Activated CD4-positive, alpha-beta T cell treated with anti-CD3 and anti-CD28 coated beads for 48 hours (primary cell): ENCODE measurements at places on chromosomes 1 and 21.

DNA sequence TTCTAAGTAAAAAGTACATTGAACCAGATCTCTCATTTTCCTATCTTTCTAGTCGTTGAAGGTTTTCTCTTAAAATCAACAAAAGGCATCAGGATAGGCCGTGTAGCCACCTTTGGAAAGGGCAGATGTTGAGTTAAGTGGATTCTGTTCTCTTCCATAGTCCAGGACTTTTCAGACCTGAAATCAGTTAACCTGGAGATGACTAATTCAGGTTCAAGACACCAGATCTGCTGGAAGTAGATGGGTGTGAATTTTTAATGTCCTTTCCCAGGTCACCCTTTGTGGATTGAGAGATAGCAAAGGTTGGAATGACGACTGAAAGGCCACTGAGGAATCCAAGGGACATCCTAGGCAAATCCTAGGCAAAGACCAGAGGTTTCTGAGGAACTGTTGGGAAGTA is 172.8 kb downstream of the DHRS3 start:
- DNase-seq = no peak

DNA sequence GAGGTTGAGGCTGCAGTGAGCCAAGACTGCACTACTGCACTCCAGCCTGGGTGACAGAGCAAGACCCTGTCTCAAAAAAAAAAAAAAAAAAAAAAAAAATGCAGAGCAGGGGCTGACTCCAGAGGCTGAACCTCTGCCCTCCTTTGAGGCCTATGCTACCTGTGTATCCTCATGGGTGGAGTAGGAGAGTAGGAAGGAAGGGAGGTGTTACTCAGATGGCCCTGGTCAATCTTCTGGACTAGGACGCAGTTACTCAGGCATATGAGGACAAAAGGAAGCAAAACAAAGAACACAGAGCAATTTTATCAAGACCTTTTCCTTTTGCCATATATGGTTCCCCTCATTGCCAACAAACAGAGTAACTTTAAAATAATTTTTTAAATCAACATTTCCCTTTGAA is 35.2 kb downstream of the TGFBR3 start:
- no peak for DNase-seq

DNA sequence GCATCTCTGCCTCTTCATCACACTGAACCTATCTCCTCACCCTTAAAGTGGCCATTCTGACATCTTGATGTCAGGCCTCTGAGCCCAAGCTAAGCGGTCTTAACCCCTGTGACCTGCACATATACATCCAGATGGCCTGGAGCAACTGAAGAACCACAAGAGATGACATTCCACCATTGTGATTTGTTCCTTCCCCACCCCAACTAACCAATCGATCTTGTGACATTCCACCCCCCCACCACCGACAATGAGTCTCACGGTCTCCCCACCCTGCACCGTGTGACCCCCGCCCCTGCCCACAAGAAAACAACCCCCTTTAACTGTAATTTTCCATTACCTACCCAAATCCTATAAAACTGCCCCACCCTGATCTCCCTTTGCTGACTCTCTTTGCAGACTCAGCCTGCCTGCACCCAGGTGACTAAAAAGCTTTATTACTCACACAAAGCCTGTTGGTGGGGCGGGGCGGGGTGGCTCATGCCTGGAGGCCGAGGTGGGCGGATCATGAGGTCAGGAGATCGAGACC is 21.0 kb upstream of the PINK1 start:
- no peak for DNase-seq

- no peak for DNase-seq
Measured at GRCh38 chr1:35655196-35655595, 13.9 kb upstream of the PSMB2 start.

- DNase-seq = no peak
Measured at GRCh38 chr21:27359141-27359540, 392.3 kb upstream of the ADAMTS5 start.

DNA sequence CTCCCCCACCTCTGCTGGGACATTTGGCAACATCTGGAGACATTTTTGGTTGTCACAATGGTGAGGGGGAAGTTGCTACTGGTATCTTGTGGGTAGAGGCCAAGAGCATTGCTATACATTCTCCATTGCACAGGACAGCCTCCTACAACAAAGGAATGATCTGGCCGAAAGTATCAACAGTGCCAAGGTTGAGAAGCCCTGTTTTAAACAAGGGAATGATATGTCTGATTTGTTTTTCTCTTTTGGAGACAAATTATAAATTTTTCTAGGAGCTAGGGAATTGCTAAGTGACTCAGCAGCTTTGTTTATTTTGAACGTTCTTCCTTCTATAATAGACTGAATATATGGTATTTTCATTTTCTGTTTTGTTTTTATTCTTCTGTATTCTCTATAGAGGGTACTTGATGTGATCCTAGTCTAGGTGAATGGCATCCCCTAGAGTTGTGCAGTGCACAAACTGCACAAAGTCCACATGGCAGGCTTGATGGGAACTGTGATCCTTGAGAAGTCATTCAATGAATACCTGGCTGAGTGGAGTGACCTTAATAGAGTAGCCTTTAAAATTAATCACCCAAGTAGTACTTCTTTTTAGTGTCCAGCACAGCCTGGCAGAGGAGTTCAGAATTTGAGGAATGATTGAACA is 288.6 kb upstream of the USP24 start:
- no peak for DNase-seq

DNA sequence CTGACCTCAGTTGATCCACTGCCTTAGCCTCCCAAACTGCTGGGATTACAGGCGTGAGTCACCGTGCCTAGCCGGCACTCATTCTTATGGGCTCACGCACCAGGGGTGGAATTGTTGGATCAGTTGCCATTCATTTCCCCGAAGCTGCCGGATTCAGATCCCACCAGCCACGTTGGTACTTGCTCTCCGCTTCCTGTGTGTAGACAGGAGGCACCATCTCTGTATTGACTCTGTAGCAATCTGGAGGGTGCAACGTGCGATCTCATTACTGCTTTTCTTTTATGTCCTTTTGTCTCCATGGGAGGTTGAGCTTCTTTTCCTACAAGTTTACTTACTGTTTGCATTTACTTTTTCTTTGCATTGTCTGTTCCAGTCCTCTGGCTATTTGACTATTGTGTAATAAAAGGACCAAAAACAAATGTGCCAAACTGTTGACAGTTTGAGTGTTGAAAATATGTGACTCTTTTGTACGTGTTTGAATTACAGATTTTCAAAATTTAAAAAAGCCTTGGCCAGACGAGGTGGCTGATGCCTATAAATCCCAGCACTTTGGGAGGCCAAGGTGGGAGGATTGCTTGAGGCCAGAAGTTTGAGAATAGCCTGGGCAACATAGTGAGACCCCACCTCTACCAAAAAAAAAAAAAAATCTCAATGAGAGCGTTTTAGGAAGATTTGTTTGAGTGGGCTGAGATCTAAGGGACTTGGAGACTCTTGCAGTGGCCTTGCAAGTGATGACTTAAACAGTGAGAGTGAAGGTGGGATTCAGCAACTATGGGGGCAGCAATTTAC is 39.1 kb downstream of the SPSB1 start:
- DNase-seq = no peak

DNA sequence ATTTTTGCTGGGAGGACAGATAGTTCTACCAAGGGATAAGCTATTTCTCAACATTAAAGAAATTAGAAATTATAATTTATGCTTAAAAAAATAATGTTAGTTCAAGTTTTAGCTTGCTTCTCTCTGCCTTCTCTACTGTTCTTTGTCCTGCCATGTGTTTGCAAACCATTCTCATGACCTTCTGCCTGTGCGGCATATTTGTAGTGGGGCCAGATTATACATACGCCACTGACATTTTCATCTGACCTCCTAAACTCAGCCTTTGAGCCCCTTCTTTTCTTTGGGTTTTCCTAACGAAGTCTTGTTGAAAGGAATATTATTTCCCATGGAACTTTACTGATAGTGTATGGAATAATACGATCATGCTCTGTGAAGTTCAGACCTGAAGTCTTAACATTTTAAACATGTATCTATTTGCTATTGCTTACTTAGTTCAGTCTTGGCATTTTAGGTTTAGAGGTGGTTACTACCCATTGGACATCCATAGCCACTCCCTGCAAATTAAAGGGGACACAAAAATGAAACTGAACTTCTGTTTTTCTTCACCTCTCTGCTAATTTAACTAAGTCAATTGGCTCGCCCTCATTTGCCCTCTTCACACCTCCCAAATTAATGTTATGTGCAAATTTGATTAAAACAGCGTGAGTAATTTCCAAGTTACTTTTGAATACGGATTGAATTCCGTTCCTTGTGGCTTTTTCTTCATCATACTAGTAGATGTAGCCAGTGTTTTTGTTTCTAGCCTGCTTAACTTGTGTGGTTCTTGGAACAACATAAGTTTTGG is 15.6 kb downstream of the LRRC8D start:
- no peak for DNase-seq

DNA sequence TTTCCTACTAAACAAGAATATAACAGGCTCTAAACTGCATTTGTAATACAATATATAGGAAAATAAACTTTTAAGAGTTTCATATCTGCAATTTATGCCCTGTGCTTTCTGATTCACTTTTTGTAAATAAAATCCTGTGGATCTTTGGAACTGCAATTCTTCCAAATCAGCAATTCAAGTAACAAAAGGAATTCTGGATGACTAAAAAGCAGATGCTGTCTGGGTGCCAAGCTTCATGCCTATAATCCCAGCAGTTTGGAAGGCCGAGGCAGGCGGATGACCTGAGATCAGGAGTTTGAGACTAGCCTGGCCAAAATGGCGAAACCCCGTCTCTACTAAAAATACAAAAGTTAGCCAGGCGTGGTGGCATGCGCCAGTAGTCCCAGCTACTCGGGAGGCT is 6.3 kb downstream of the NME7 start:
- DNase-seq = no peak
